ENCODE measurements at places on chromosomes 12 and 14. TPM values are rescaled to one million over a fixed set of nuclear protein-coding genes. Genes with fewer than 3 reads are reported as not detected.
A peak's percentile ranks its signal among the peaks of the same experiment; 100 is the strongest.

The SPTB gene
- 0.10 TPM for total RNA-seq

The RAD51AP1 gene
- 43.5 TPM for total RNA-seq

DNA sequence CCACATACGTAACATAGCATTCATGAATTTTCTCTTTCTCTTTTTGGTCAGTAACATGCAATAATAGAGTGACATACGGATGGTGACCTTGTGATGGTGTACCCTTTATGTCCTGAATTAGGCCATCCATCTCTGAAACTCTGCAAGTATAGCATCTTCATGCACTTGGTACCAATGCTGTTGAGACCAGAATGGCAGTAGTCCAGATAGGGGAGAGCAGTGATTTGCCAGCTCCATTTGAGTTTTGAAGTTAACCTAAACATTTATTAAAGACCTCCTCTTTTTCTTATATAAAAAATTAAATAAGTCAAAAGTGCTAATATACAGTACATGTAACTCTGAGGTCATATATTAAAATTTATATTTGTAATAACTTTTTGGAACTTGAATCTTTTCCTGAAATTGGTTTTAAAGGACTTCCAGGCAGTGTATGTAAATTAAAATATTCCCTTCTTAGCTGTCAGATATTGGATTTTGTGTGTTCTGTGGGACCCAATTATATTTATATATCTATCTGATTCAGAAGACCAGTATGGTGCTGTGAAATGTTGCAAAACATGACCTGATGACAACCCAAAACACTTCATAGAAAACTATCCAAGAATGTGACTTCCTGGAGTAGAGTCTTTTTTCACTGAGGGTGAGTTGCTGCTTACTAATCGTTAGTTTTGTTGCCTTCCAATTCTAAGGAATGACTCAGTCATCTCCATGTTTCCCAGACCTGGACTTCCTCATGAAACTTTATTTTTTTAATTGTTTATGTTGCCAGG lies 3.5 kb downstream of the ELK3 start:
- no peak for DNase-seq

DNA sequence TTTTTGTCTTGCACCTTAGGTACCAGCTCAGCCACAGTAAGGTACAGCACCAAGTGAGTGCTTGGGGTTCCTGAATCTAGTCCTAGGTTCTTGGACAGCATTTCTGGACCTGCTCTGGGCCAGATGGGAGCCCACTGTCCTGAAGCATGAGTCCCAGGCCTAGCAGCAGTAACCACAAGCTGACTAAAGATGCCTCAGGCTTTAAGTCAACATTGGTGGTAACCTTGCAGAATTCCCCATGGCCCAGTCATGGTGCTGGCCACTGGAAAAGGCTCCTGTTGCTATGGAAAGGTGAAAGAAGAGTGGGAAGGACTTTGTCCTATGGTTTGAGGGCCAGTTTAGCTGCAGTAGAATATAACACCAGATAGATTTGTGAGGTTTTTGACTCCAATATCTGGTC lies 86.9 kb upstream of the CLEC14A start:
- DNase-seq: no peak

The ZFHX2 gene
- total RNA-seq: 1.8 TPM

DNA sequence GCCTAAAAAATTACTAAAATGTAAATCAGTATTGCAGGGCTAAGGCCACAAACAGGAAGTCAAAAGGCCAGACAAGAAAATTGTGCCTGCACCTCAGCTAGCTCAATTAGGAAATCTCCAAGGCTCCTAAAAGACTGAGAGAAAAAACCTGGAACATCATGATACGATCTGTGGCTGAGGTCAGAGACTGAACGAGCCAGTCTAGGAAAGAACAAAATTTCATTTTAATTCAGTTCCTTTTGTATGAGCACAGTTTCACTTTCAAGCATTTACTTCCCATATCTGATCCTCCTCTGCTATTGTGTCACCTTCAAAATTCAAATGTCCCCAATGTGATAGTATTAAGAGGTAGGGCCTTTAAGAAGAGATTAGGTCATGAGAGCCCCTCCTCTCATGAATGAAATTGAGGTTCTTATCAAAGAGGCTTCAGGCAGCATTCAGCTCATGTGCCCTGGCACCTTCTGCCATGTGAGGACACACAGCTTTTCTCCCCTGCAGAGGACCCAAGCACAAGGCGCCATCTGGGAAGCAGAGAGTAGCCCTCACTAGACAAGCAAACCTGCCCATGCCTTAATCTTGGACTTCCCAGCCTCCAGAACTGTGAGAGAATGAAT lies 14.8 kb downstream of the PRKAB1 start:
- DNase-seq: no peak

GRCh38 chr12:124273630-124274029 lies 21.3 kb upstream of the RFLNA start:
- peak; percentile 19 for DNase-seq

The CIROP gene
- not detected for total RNA-seq

The GNG2 gene
- 304 TPM for total RNA-seq

The VRTN gene
- total RNA-seq: not detected

- DNase-seq: peak; percentile 12
Measured at GRCh38 chr12:1880153-1880845, 38.2 kb downstream of the CACNA2D4 start.

DNA sequence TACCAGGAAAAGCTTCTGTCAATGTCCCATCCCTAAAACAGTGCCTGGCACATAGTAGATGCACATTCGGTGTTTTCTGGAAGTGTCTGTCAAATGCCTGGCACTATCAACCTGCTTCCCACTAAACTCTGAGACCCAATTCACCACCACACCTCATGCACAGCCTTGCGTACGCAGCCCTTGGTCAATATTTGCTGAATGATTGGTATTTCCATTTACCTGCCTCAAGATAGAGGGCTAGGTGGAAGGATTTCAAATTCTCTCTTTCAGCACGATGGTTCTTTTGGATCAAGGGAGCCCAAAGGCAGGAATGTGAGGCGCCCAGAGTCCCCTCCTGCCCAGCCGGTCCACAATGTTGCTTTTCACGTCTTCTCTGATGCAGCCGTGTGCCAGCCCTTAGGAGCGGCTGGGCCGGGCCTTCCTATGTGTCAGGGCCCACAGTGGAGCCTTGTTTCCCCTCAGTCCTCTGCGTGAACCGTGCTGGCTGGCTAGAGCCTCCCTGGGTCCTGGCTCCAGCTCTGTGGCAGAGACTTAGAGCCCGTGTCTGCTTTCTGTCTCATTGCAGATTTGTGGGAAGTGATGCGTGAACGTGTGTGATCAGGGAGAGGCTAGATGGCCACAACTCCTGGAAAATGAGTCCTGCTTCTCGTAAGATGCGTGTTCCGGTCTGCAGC lies 99.9 kb upstream of the RFLNA start:
- DNase-seq: no peak

- DNase-seq: no peak
Measured at GRCh38 chr14:31566456-31566855, 5.3 kb downstream of the NUBPL start.

- DNase-seq: no peak
Measured at GRCh38 chr12:66206141-66206540, 17.1 kb downstream of the IRAK3 start.

- no peak for DNase-seq
Measured at GRCh38 chr12:120598674-120599463, 17.7 kb upstream of the POP5 start.

- DNase-seq: no peak
Measured at GRCh38 chr12:66885115-66885875, 206.4 kb upstream of the GRIP1 start.

DNA sequence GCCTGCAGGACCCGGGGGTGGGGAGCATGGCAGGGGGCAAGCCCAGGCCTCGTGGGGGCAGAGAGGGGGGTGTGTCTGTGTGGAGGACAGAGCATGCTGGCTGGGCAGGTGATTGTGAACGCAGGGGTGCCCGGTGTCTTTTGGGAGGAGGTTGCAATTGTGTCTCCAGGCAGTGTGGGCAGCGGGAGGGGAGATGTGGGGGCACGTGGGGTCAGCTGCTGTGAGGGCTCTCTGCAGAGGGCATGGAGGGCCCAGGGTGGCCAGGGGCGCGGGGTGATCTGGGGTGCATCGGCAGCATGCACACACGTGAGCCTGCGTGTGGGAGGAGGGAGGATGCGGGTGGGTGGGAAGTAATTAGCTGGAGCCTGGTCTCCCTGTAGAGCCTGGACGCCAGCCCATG lies 32.2 kb upstream of the DIO3 start:
- no peak for DNase-seq

The DPPA3 gene
- not detected for total RNA-seq

GRCh38 chr12:95790917-95791849 lies 619 bp upstream of the NTN4 start:
- no peak for DNase-seq

The ART4 gene
- total RNA-seq: not detected

The NYNRIN gene
- total RNA-seq: 0.18 TPM

The PYGL gene
- total RNA-seq: 0.40 TPM

DNA sequence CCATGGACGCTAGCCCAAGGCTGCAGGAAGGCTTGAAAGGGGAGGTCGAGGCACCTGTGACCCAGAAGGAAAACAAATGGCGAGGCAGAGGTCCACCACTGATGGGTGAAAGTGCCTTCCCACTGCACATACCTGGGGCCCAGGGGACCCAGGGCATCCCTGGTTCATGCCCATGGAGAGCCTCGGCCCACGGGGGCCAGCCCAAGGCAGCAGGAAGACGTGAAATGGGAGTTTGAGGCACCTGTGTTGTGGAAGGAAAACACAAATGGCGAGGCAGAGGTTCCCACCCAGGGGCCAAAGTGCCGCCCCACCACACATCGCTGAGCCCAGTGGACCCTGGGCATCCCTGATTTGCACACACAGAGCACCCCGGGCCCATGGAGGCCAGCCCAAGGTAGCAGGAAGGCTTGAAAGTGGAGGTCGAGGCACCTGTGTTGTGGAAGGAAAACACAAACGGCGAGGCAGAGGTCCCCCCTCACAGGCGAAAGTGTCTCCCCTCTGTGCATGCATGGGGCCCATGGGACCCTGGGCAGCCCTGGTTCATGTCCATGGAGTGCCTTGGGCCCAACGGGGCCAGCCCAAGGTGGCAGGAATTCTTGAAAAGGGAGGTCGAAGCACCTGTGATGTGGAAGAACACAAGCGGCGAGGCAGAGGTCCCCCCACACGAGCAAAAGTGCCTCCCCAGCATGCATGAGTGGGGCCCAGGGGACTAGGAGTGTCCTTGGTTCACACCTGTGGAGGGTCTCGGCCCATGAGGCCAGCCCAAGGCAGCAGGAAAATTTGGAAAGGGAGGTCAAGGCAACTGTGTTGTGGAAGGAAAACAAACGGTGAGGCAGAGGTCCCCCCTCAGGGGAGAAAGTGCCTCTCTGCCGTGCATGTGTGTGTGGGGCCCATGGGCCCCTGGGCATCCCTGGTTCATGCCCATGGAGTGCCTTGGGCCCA lies 383.3 kb downstream of the ALG10 start:
- DNase-seq: peak; percentile 6

The PTPRO gene
- 2.5 TPM for total RNA-seq

The PMEL gene
- total RNA-seq: 0.60 TPM

DNA sequence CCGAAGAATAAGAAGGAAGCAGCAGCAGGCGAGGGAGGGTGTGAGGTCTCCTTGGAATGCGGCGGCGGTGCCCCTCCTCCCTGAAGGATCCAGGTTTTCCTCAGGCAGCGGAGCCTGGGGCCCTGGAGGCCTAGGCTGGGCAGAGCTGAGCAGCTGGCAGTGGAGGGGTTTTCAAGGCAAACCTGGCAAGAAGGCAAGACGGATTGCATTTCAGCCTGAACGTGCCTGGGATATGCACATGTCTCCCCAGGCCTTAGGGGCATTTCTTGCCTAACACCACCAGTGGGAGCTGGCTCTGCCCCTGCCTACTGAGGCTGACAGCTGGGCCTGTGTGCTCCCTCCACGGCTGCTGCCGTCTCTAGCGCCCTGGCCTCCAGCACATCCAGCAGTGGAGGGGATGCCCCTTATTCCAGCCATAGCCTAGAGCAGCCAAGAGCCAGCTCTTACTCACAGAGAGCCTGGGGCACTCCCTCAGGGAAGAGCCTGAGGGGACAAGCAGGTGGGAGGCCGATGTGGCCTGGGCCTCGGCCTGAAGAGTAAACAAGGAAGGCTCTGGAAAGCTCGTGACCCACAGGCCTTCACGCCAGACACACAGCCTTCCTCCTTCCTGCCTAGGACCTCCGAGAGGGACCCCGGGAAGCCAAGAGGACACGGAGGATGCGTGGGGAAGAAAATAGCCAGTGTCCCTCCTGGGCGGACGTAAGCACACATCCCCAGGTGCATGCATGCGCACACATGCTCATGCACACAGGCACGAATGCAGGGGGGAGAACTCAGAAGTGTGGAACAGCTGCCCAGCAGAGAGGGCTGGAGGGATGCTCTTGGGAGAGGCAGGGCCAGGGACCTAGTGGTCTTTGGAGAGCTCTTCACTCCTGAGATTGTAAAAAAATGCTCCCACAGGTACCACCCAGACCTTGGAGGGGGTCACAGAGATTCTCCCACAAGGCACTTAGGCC lies 23.0 kb upstream of the EIF2B2 start:
- DNase-seq: no peak

The LIN7A gene
- not detected for total RNA-seq

DNA sequence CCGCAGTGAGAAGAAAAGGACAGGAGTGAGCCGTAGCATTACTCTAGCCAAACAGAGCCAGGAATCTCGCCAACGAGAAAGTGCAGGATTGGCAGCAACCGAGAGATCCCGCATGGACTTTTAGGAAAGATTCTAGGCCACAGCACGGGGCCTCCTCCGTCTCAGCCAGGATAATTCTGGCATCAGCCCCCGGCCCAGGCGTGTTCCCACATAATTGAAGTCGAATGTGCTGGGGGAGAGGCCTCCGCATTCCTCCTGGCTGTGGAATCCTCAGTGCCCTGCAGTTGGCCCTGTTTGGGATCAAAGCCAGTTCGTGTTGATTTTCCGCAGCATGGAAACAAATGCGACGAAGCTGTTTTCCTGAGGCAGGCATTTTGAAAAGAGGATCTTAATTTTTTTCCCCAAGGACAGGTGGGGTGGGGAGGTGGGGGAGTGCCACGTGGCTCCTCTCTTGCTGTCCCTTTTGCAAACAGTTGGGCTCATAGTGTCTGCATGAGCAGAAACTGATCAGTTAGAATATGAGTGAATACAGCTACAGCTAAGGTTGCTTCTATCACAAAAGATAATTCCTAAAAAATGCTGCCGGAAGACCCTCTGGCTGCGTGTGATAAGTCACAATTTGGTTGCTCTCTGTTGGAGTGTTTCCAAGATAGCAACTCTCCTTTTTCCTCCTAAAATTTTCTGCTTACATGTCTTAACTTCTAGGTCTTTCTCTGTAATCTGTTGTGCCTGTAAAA lies 37.3 kb upstream of the ATXN2 start:
- no peak for DNase-seq

DNA sequence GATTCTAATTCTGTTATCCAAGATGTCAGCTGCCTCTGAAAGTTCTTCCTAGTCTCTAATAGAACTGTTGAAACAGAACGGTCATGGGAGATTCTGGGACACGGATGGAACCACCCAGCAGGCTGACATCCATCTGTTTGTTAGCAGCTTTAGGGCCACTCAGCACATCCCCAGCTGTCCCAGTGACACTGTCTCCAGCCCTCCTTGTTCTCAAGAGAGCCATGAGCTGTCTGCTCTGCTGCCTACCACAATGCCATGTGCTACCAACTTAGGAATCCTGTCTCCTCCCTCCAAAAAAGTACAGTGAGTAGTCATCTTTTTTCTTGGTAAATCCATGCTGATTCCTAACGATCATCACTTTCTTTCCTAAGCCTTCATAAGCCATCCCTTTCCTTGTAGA lies 130.5 kb downstream of the ZFP36L1 start:
- DNase-seq: no peak

The FIGNL2 gene
- total RNA-seq: 0.23 TPM

- no peak for DNase-seq
Measured at GRCh38 chr14:51284241-51284640, 44.2 kb downstream of the TMX1 start.

Measured in activated CD4-positive, alpha-beta memory T cell treated with anti-CD3 and anti-CD28 coated beads, Interleukin-2, amount 10 ng/mL, durations not matched to agents 7 days and 5 days (primary cell).